HCT116 (cell line): ENCODE measurements at places on chromosomes 2 and 18. TPM values are rescaled to one million over a fixed set of nuclear protein-coding genes. Genes with fewer than 3 reads are reported as not detected.

COL4A4 gene
- 5.9 TPM for total RNA-seq

PDE1A gene
- total RNA-seq, result 0.12 TPM

ELOA2 gene
- not detected for total RNA-seq

PIKFYVE gene
- 21.8 TPM for total RNA-seq

VAPA gene
- 295 TPM for total RNA-seq

DNA sequence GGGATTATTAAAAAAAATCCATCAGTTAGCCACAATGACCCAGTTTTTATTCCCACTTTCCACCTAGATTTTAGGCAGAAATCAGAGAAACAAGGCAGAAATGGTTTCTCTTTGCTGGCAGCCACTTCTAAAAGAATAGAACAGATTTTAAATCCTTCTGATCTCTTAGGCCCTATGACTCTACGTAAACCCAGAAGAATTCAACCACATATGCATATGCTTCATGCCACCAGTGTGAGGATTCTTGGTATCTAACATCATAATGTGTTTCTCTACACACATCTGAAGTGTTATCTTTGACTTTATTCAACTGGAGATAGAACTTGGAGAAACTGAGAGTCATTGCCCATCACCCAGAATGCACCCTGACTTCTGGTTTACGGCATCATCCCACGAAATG is 128.7 kb upstream of the TANK start:
- DNase-seq, result no peak

GRCh38 chr2:20015482-20016083 is 3.1 kb upstream of the MATN3 start:
- DNase-seq, result peak; percentile 26

- DNase-seq, result no peak
These were observed 236.1 kb downstream of the GCA start for GRCh38 chr2:162579986-162580385.

- no peak for DNase-seq
These were observed 108.7 kb downstream of the ZBTB7C start for GRCh38 chr18:48300463-48300961.

GRCh38 chr2:134258684-134259388 is 5.0 kb downstream of the MGAT5 start:
- no peak for DNase-seq

DNA sequence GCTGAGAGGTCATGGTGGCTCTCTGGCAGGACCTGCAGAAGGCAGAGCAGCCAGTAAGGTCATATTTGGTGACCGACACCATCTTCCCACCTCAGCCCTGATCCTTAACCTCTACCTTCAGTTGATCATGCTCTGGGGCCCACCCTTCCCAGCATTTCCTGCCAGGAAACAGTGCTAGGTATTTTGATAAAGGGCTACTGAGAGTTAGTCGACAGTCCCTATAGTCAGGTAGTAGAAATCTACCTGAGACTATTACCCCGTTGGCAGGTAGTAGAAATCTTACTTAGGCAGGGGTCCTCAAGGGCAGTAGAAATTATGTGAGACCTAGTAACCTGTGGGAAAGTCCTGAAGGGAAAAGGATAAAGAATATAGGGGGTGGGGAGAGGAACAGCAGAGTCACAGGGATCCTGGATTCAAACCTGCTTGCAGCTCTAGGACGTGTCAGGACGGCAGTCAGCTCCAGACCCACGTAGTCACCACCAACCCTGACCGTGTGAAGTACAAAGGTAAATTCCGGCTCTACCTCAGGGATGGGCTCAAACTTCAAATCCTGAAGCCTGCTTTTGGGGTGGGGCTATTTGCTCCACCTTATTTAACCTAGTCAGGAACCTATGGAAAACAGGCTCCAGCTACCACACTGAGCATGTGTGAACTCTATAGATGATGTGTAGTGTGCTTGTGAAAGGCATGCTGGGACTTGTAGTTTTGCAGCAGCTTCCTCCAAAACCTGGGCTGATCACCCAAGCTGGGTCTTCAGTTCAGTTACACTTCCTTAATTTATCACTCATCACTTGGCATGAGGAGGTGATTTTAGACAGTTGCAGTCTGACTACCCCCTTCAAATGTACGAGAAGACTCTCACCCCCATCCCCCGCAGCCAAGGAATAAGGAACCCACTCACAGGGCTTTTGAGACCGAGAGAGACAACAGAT is at the start of gene DQX1:
Gene DQX1, minus strand, starts transcription at position 515 of the 932 bp plus-strand sequence. Its CDS starts 502 bp downstream, at position 13.
- no peak for DNase-seq

- no peak for DNase-seq
These were observed 42.7 kb downstream of the NPPC start for GRCh38 chr2:231883468-231883881.

GRCh38 chr18:21391074-21391673 is 149.1 kb downstream of the GREB1L start:
- DNase-seq, result peak; percentile 89

DNA sequence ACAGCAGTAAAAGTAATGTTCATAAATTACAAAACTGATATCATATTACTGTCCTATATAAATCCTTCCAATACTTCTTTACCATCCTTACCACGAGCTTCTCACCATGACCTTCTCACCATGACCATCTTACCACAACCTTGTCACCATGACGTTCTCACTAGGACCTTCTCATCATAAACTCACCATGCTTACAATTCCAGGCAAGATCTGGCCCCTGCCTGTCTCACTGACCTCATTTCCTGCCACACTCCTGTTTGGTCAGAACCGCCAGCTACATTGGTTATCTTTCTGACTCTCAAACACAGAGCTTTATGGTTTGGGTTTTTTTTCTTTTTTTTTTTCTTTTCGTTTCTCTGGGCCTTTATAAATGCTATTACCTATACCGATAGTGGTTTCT is 827.6 kb downstream of the RNF144A start:
- no peak for DNase-seq

DNA sequence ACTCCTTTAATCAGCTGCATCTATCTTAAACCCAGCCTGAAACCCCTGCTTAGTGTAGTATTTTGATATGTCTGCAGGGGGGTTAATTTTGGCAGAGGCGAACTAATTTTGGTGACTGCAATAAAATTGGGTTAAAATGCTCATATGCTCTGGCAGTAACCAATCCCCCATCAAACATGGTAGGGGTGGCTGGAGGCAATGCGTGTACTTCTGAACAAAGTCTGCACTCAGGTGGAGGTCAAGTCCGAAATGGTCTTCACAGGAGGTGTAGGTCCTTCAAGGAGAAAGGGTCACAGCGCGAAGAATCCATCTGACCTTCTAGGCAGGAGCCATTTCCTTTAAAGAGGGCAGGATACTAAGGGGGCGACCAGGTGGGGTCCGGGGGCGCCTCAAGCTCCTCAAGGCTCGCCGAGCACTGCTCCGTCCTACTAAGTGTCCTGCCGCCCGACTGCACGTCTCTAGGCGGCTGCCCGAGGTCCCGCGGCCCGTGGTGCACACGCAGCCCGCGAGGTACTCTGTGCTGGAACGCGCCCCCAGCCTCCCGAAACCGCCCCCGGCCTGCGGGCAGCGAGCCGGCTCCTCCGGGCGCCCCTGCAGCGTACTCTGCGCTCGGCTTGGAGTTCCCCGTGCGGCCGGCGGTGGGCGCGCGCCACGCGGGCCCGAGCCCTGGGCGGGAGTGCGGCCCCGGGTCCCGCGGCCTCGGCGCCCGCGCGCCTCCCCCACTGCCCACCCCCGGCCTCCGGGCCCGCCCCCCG is 1.7 kb upstream of the LDLRAD4 start:
- no peak for DNase-seq

DNA sequence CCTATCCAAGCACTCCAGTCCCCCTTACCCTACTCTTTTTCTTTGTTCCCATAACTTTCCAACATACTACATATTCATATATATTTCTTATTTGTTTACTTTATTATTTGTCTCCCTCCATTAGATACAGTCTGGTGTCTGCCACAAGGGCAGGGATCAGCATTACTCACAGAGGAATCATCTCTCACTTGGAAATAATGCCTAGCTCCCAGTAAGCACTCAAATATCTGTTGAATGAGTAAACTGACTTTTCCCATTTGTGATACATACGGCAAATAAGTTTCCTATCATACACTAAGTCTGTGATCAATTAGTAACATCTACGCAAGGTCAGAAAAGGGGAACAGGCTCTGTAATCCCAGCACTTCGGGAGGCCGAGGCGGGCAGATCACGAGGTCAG is 18.7 kb downstream of the C1D start:
- no peak for DNase-seq
